Lung (tissue), 17 donors: ENCODE measurements at places on chromosomes 12 and 14. TPM values are rescaled to one million over a fixed set of nuclear protein-coding genes. Genes with fewer than 3 reads are reported as not detected.

DNA sequence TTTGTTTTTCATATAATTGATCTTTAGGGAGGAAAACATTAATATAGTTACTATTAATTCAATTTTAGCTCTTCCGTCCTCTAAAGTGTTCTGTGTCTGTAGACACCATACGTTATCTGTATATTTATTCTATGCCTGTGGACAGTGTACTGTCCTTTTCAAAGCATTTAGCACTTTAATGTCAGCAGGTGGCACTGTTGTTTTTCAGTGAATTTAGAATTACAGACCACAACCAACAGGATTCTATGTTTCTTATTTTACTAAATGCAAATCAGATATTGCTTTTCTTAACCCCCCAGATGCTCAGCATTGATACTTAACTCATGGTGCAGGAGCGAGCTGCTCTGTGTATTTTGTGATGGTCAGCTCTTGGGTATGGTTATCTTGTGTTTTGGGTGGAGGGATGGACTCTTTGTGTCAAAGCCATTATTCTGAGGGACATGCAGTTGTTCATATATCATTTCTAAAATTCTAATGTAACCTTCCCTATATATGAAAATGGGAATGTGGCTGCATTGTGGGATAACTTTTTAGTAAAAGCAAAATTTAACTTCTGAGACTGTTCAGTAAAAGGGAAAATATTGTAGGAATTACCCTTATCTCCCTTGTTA, 65.2 kb downstream of the PAPOLA start:
- DNase-seq = peak; percentile 64

GRCh38 chr12:93537769-93538168, 34.7 kb upstream of the SOCS2 start:
- DNase-seq = no peak

DNA sequence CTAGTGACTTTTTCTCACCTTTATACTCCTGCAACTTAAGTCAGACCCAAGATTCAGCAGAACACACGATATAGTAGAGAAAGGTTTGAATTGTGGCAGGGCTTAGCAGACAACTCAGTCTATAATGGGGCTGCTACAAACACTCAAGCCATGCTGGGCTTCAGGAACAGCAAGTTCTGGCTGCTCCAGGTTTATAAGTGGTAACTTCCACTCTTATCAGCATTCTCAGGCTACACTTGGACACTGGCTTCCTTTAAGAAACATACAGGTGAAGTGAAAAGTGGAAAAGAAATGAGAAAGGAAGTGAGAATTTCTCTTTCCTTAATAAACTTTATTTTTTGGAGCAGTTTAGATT, 21.7 kb downstream of the PLEKHD1 start:
- DNase-seq = no peak

KIF26A gene
- 6.5 TPM for total RNA-seq

GRCh38 chr14:96042248-96042930, 3.2 kb downstream of the C14orf132 start:
- DNase-seq = no peak

FOXA1 gene
- 31.7 TPM for total RNA-seq

GRCh38 chr14:31166271-31166561, 41.4 kb downstream of the HECTD1 start:
- DNase-seq = no peak

SMOC1 gene
- 1.5 TPM for total RNA-seq

CERS5 gene
- 38.8 TPM for total RNA-seq

- no peak for DNase-seq
These were observed 13.8 kb downstream of the RAPGEF3 start for GRCh38 chr12:47744778-47745436.

CLEC4A gene
- total RNA-seq = 14.1 TPM

- DNase-seq = peak; percentile 50
These were observed 20.7 kb downstream of the KIF26A start for GRCh38 chr14:104158827-104159798.

DNA sequence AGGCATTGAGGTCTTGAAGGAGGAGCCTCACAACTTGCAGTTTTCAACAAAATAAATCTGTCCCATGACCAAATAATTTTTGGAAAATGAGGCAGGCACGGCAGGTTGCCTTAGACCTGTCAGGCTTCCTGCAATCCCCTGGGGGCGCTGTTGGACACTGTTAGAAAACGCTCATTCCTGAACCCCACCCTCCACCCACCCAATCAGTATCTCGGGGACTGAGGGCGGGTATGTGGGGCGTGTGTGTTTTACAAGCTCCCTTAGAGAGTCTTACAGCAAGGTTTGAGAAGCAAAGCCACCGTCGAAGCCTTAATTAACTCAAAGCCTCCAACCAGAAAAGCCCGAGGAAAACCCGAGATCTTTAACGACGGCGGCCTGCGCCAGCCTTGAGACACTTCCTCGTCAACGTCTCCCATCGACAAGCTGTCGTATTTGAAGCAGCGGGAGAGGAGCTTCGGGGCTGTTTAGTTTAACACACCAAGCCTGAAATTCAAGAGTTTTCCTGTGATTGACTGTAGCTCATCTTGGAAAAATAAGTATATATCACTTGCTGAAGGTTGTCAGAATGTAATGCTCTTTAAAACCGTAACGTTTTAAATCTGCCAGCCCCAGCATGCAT, 123.0 kb downstream of the GLT1D1 start:
- DNase-seq = peak; percentile 22

- no peak for DNase-seq
These were observed 25.1 kb downstream of the UBR7 start for GRCh38 chr14:93232159-93232558.

DNA sequence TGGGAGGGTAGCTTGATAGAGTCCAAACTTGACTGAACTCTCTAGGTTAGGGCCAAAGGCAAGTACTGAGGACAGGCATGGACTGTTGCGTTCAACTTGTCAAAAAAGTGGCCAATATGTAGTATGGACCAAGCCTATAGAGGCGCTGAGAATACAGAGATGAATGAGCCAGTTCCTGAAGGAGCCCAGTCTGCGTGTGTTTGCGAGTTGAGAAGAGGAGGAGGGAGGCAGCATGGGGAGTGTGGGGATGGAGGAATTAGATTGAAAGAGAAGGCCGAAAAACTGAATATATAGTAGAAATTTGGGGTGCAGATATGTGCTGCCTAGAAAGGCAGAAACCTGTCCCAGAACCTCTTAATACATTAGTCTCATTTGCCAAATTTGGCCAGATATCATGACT, 412.4 kb downstream of the PCNX1 start:
- DNase-seq = peak; percentile 70

TAS2R8 gene
- not detected for total RNA-seq

ANO2 gene
- 5.9 TPM for total RNA-seq

PLA2G1B gene
- 33.9 TPM for total RNA-seq

DNA sequence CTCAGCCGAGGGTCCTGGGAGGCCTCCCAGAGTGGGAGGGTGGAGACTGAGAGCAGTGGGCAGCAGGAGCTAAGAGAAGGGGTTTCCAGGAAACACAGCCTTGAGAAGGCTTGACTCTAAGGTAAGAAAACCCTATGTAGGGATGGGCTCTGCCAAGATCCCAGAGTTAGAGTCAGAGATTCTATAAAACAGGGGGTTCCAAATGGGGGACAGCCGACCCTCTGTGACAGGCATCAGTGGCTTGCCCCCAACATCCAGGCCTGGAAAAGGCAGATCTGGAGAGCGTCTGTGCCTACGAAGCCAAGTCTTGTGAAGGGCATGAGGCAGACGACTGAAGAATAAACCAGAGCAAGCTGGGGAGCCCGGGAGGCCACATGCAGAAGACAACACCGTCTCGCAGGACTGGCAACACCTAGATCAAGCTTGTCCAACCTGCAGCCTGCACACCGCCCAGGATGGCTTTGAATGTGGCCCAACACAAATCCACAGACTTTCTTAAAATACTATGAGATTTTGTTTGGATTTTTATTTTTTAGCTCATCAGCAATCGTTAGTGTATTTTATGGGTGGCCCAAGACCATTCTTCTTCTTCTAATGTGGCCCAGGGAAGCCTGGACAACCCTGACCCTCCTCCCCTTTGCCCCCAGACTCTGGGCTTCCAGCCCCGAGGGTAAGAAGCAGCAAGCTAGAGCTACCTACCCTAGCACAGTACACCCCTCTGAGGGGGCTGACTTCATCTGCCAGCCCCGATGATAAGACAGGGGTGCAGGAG, 42.1 kb downstream of the PRMT8 start:
- DNase-seq = no peak

DNA sequence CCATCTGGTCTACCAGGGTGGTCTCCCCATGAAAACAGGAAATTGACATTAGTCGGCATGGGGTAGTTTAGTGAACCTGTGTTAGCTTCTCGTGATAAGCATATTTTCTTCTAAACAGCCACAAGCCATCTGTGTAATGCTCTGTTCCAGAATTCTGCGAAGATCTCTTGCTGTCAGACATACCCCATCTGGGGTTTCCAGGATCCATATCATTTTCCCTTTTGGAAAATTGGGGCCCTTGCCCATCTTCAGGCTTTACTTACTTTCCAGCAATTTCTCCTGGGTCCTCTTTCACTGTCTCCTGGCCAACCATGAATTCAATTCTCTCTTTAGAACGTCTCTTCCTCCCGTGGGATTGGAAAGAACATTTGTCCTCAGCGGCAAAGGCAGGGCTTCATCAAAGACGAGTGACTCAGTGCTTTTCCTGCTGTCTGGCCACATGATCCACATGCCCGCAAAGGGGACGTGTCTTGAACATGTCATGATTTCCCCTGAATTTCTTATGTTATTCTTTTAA, 21.4 kb upstream of the NCOR2 start:
- peak; percentile 88 for DNase-seq

- no peak for DNase-seq
These were observed 5.4 kb upstream of the ERO1A start for GRCh38 chr14:52700701-52701172.

HOXC6 gene
- 0.46 TPM for total RNA-seq

JPH4 gene
- 0.23 TPM for total RNA-seq

GRCh38 chr12:122820838-122821271, 14.4 kb upstream of the HIP1R start:
- no peak for DNase-seq

DNA sequence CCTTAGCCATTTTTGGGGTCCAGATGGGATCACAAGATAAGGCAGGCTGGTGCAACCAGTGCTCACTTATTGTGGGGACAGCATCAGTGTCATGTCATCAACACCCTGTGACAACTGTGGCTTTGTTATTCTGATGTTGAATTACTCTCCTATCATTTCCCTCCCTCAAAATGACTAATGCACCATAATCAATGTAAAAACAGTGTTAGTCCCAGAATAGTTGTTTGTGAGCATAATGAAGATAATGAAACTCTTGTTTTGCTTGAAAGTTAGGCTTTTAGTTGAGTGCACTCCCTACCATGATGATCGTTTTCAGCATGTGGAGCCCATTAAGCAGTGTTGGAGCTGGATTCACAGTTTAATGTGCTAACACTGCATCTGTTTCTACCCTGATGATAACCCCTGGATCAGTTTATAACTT, 151.4 kb downstream of the TMTC2 start:
- DNase-seq = no peak

DNA sequence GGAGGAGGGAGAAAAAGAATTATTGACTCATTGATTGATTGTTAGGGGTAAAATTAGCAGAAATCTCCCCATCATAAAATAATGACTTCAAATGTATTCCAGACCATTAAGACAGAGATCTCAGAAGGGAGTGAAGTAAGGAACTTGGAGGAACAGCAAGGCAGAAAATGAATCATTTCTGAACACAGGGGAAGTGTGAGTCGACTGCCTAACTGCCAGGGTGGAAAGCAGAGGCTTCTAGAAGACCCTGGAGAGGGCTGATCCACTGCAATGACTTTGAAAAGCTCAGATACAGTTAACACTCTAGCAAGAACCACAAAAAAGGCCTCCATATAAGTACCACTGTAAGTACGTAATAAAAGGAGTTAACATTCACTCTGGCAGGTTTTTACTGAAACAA, 9.7 kb downstream of the GLTP start:
- no peak for DNase-seq

- no peak for DNase-seq
These were observed 5.3 kb upstream of the CEP128 start for GRCh38 chr14:80946797-80947196.
